ENCODE measurements at places on chromosomes 5 and 9.
A peak's percentile ranks its signal among the peaks of the same experiment; 100 is the strongest.

- no peak for DNase-seq
Observed at GRCh38 chr9:21576331-21577189, 94.4 kb upstream of the IFNE start.

DNA sequence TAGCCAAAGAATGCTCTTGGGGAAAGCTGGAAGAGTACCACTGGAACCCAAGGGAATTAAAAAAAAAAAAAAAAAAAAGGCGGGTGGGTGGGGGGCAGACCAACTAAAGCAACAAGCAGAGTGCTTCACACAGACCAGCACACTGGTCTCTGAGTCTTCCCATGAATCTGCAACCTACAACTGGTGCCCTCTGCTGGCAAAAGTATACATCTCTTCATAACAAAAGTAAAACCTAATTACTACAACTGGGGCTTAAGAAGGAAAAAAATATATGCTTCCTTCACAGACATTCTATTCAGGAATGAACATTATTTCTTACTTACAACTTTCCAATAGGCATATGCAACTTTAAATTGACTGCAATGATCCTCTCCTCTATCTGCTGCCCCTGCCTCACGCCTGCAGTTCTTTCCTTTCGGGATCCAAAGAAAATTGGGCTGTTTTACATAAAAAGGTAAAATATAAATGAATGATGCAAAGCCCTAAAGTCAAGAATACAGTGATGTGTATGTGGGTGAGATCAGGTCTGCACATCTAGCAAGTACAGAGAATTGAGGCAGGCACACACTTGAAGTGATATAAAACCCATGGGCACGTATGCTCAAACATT lies 7.2 kb upstream of the KLHL3 start:
- DNase-seq = no peak

- DNase-seq = no peak
Observed at GRCh38 chr9:12818431-12819000, 43.7 kb downstream of the LURAP1L start.

GRCh38 chr9:109463924-109464625 lies 34.0 kb downstream of the PTPN3 start:
- DNase-seq = no peak

DNA sequence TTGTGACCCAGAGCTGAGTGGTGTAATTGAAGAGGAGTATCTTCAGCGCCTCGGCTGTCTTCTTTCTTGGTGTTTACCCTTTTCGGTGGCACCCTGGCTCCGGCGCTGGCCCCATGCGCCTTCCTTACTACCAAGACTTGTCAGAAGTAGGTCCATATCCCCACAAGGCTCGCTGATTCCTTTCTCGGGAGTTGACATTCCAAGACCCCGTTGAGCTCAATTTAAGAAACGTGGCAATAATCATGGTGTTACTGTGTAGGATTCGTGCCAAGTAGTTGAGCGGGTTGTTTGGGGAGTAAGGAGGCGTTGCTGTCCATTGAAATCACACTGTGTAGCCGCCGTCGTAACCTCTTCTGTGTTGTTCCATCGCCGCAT lies 795 bp downstream of the NDUFAF2 start:
- DNase-seq = no peak

DNA sequence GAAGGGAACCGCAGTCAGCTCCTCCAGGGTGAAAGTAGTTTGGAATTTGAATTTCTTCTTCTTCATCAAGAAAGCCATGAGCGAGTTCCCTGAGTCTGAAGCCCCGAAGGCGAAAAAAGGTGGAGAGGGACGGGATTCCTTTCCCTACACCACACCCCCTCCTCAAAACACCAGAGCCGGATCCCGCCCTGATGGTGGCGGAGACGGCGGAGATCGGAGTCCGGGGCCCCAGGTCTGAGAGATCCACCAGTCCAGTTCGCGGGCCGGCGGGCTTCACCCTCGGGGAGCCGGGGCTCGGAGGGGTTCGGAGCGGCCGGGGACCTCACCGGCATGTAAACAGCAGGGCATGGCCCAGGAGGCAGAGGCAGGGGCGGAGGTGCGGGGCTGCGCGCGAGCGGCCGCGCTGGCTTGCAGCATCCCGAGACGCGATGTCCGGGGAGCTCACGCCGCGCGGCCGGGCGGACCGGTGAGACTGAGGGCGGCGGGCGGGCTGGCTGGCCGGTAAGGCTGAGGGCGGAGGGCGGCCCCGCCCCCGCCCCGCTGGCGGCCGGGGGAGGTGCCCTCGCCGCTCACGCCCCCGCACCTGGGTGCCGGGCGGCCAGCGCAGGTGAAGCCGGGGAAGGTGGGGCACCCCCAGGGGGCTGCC lies 606 bp downstream of the EEIG1 start:
- no peak for DNase-seq

DNA sequence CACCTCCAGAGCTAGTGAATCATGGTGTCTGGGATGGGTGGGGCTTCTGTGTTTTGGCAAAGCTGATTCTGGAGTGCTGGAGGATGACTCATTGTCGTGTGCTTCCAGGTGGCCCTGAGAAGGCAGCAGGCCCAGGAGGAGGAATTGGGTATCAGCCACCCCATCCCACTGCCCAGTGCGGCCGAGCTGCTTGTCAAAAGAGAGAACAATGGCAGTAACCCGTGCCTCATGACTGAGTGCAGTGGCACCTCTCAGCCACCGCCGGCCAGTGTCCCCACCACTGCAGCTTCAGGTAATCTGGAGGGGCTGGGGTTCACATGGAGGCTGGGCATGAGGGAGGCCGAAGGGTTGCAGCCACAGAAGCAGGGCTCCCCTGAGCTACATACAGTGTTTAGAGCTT lies 5.4 kb downstream of the DMRT1 start:
- DNase-seq = no peak

DNA sequence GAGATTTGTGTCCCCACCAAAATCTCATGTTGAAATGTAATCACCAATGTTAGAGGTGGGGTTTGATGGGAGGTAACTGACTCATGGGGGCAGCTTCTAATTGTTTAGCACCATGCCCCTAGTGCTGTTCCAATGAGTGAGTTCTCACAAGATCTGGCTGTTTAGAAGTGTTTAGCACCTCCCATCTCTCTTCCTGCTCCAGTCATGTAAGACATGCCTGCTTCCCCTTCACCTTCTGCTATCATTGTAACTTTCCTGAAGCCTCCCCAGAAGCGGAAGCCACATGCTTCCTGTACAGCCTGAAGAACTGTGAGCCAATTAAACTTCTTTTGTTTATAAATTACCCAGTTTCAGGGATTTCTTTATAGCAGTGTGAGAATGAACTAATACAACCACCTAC lies 170.5 kb downstream of the NDUFS4 start:
- DNase-seq = no peak

GRCh38 chr9:93436218-93436617 lies 15.3 kb upstream of the FAM120A start:
- no peak for DNase-seq

DNA sequence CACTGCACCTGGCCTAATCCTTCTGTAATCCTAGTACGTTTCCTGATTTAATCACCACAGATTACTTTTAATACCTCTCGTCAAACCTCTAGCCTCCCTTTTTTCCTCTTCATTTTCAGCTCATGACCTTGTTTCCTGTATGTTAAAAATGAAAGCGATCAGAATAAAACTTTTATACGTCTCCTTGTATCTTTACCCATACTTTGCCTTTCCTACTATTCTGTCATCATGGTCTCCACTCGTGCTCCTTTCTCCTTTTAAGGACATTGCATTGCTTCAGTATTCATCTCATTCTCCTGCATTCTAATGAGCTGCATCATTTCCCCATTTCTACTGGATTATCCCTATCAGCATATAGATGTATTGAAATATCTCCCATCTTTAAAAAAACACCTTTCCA lies 8.5 kb downstream of the CDC42SE2 start:
- DNase-seq = no peak

GRCh38 chr5:158388021-158388420 lies 529.1 kb upstream of the CLINT1 start:
- DNase-seq = no peak

DNA sequence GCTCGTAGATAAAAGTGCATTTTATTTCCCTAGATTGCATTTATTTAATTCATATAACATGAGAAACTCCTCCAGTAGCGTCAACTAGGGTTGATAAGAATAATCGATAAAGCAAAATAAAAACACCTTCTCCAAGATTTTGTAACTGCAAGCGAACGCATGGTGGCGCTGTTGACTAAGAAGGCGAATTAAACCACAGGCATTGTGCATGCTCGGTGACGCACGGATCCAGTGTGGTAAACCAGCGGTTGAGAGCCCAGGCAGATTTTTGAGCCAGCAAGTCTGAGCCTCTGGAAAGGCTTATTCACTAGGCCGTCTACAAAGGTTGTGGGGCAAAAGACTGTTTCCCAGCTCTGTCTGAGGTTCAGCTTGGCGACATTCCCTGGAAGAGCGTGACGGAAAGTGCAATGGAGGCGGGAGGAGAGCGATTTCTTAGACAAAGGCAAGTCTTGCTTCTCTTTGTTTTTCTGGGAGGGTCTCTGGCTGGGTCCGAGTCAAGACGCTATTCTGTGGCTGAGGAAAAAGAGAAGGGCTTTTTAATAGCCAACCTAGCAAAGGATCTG lies at the start of gene PCDHB3:
TSS of gene PCDHB3 (plus strand) at position 231 of the 563 bp plus-strand sequence. CDS start at position 408, 177 bp downstream.
- DNase-seq = peak; percentile 86

DNA sequence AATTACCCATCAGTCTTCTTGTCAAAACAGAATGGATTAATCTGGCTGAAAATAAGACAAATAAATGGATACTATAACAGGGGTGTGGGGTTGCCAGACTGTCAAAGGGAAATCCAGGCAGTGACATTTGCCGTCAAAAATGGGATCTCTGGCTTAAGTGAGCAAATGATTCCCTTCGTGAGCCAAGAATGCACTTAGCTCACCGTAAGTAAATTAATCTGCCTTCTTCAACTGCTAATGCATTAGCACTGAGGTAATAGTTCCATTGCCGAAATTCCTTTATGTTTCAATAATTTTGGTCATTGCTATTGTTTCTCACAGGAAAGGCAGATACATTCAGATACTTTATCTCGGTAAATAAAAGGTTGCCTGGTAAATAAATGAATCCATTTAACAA lies 377.8 kb downstream of the KIAA0825 start:
- no peak for DNase-seq

- no peak for DNase-seq
Observed at GRCh38 chr9:123128591-123128990, 95.1 kb downstream of the GPR21 start.

GRCh38 chr5:425714-426113 lies 17.3 kb upstream of the EXOC3 start:
- no peak for DNase-seq

GRCh38 chr9:80114241-80114640 lies 542.5 kb downstream of the TLE4 start:
- no peak for DNase-seq

- DNase-seq = no peak
Observed at GRCh38 chr9:34570809-34571480, 18.6 kb downstream of the CNTFR start.

DNA sequence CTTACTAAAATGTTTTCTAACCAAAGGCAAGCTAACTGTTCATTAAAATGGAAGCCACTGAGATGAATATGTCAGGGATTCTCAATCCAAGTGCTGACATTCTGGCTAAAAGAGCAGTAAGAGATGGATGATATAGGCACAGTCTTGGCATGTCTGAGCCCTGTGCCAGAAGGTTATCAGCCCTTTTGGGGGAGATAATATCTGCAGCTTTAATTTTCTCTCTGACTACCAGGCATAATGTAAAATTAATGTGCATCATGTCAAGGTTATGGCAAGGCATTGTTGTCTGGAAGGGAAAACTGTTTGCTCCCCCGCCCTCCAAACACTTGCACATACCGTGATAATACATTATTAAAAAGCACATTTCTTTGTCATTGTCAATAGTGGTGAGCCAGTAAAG lies 609.8 kb downstream of the ZNF608 start:
- DNase-seq = no peak

DNA sequence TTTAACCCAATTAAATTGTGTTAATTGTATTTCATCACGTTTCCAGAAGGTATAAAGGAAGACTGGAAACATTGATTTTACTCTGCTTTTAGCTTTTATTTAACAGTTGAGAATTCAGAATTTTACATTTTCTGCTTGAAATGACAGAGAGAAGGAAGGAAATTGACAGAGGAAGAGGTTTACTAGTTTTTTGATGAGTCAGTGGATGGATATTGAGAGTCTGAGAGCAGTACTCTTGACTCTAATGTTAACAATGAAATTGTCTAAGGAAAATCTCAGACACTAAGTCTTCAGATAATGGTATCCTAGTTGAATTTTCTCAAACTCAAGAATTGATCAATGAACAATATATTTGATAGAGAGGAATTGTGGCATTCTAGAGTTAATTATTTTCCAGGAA lies 60.6 kb downstream of the IPO11 start:
- no peak for DNase-seq

- no peak for DNase-seq
Observed at GRCh38 chr5:81505672-81506071, 111.7 kb upstream of the ACOT12 start.

DNA sequence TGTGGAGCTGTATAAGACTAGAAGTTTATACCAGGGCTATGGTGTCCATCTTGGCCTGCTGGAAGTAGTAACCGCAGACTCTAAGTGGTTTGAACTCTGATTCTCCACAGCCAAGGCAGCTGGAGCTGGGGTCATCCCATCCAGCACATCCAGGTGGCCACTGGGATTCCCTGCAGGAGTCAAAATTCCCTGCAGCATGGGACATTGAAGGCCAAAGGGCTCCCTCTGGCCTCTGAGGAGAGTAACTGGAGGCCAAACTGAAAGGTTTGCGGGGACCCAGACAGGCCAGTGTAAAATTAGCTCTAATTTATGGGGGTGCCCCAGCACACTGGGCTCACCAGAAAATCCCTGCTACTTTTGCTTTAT lies 12.2 kb upstream of the PRXL2C start:
- no peak for DNase-seq

GRCh38 chr5:120252839-120253238 lies 211.3 kb upstream of the PRR16 start:
- no peak for DNase-seq

DNA sequence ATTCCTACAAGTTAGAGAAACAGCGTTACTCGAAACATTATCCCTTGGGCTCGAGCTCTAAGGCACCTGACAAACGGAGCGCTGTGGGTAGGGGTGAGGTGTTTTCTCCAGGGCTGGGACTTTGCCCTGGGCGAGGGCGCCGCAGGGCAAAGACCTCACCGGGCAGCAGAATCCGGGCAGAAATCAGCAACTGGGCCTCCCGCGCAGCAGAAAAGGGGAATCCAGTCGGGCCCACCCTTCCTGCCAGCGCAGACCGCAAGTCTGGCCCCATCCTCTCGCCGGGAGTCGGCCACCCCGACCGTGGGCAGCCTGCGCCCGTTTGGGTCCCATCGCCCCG lies 430 bp upstream of the MSH3 start:
- DNase-seq = no peak

GRCh38 chr9:123290764-123291163 lies 22.4 kb upstream of the STRBP start:
- DNase-seq = no peak

- DNase-seq = no peak
Observed at GRCh38 chr5:126848253-126848652, 71.3 kb downstream of the LMNB1 start.
